ENCODE measurements at places on chromosomes 4 and X.

DNA sequence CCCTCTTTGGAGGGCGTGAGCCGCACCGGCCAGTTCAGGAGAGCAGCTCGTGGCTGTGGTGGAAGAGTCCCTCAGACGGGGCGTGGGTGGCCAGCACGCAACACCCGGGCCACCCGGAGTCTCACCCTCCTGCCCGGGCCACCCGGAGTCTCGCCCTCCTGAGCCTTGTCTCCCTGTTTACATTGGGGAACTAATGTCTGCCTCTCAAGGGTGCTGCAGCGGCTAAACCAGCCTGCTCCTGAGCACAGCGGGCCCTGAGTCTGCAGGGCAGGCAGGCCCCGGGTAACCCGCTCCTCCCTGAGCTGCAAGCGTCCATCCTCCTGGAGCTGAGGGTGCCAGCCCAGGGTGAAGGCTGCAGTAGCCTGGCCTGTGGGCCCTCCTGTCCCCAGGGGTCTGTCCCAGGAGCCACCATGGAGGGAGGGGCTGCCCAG lies 3.0 kb downstream of the PDE6B start:
- ATAC-seq: no peak

DNA sequence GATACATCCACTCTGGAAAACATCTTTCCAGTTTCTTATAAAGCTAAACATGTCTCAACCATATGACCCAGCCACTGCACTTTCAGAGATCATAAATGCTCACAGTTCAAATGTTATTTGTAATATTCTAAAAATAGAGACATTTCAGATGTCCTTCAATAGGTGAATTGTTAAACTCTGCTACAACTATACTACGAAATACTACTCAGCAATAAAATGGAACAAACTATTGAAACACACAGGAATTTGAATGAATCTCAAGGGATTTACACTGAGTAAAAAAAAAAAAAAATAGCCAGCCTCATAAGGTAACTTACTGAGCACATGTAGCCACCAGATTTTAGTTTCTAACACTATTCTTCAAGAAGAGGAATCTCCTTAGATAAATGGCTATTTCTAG lies 253.9 kb downstream of the PCDH18 start:
- no peak for ATAC-seq

DNA sequence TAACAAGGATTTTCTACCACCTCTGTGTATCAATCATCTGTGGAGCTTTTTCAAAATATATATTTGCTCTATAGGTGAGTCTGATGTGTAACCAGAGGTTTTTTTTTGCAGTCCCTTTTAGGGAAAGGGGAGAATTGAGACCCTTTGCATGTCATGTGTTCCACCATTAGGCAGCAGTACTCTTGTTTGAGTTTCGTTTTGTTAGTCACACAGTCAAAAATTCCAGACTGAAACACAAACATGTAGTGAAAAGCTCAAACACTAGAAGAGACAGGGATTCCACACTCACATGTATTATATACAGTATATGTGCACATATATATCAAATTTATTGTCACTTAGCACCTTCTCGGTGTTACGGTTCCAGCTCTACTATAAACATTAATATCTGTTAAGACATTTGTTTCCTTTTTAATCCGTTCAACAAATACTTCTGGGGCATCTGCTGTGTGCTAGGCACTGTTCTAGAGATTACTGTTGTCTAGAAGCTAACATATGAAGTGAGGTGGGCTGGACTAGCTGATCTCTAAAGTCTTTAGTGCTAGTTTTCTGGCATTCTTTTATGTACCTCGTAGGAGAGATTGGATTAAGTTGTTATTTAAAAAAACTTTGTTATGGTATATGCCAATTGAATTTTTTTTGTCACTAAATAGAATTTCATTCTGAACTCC lies 5.5 kb downstream of the USP9X start:
- ATAC-seq: no peak

- no peak for ATAC-seq
Measured at GRCh38 chr4:178599521-178599920, 1157.3 kb upstream of the AGA start.

GRCh38 chr4:113382704-113383103 lies 333.3 kb downstream of the ANK2 start:
- ATAC-seq: no peak

Data from stimulated activated memory B cell treated with anti-CD40 and anti-IgM and Interleukin-4, amounts not matched to agents 10 μg/mL and 1 μg/mL and 100 μg/mL, for 72 hours (primary cell).